Foreskin melanocyte (primary cell): ENCODE measurements at places on chromosomes 2 and 18.

DNA sequence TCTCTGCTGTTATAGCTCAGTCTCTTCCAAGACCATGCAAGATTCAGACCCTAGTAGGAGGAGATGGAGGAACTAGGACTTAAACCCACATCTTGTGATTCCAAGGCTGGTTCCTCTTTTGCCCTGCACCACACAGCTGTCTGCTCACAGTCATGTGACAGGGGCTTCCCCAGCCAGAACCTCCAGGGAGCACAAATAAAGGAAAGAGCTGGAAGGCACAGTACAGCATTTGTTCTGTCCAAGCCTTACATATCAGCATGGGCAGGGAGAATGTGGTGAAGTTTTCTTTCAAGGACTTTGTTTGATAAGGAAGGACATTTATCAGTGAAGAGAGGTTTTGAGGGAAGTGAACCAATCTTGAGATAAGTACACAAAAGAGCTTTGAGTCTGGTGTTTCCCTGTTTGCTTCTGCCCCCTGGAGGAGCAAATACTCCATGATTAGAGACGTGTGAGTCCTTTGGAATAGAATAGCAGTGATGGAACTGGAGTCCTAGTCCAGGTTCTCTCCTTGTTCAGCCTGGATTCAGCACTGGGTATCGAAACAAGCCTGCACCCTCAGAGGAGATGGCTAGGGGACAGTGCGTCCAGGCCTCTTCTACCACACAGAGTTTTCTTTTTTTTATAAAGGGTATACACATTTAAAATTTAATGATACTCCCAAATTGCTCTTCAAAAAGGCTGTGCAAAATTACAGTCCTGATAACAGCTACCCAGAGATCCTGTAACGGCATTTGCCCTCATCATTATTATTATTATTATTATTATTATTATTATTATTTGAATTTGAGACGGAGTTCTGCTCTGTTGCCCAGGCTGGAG lies 24.6 kb upstream of the CASP10 start:
- DNase-seq, result peak; percentile 99

- no peak for DNase-seq
Measured at GRCh38 chr2:31151501-31151900, 13.3 kb upstream of the GALNT14 start.

DNA sequence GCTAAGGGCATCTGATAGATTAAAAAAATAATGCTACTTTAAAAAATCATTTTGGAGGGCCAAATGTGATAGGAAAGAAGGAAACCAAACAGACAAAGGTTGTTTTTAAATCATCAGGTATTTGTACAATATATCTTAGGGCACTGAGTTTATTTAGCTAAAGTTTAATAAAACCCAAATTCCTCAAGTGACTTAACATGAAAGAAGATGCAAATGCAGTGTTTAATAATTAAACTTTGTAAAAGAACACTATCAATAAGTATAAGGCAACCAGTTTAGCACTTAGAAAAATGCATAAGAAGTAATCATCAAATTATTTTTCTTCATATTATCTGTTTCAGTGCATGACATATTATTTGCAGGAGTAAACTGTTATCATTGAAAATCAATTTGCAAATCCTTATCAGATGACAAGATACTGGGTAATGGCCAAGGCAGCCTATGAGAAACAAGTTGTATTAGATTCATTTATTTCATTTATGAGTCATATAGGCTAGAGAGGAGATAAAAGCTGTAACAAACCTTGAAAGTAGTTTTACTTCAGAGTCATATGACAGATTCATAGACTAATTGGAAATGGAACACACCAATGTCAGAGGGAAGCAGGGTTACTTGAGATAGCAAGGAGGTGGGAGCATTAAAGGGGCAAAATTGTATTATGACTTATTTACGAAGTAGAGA lies 165.5 kb downstream of the GCA start:
- DNase-seq, result no peak

GRCh38 chr2:54709336-54709809 lies 14.1 kb upstream of the EML6 start:
- DNase-seq, result no peak

DNA sequence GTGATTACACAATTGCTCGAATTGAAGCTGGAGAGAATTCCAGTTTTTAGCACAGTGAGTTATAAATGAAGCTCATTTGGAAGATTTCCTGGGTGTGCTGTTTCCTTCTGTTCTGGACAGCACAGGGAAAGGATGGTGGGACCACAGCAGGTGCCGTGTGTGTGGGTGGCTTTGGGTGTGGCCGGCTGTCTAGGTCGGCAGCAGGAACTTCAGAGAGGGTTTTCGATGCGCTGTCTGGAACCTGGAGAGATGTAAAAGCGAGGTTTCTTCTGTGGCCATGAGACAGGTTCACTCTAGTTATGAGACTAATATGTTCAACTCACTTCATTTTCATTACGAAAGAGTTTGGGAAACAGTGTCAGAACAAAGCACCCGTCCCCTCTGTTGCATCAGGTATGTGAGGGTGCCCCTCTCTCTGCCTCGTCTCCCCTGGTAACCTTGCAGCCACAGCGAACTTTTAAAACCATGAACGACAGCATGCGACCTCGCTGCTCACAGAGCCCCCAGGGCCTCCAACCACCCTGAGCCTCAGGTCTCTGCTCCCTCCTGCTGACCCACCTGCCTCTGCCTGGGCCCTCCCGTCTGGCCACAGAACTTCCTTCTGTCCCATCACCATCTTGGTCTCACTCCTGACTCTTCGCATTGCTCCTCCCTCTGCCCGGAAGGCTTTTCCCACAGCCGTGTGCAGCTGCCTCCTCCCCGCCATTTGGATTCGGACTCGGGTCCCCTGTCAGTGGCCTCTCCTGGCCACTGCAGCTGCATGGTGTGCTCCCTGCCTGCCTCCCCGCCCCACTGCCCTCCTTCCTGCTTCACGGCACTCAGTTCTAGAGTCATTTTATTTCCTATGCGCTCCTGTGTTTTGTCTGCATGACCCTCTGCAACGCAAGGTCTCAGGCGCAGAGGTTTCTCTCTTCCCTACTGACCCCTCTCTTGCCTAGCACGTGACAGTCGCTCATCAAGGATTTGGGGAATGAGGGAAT lies 151.2 kb downstream of the NDUFA10 start:
- DNase-seq, result no peak
